ENCODE measurements at places on chromosomes 4 and X.

- no peak for DNase-seq
Measured at GRCh38 chrX:149275836-149276235, 229.3 kb downstream of the IDS start.

GRCh38 chrX:9859711-9860555 lies 73.7 kb downstream of the SHROOM2 start:
- DNase-seq = no peak

GRCh38 chr4:154399259-154399974 lies 92.2 kb downstream of the DCHS2 start:
- no peak for DNase-seq

DNA sequence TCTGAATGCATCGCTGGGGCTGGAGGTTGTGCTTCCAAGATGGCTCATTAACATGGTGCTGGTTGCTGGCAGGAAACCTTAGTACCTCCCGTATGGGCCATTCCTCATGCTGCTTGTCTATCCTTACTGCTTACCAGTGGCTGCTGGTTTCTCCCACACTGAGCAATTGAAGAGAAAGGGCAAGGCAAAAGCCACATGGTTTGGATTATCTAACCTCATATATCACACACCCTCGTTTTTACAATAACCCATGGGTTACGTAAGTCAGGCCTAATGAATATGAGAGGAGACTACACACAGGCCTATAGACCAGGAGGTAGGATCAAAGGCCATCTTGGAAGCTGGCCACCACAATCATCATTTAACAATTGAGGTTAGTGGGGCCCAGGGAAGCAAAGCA lies 141.8 kb upstream of the EDNRA start:
- no peak for DNase-seq

DNA sequence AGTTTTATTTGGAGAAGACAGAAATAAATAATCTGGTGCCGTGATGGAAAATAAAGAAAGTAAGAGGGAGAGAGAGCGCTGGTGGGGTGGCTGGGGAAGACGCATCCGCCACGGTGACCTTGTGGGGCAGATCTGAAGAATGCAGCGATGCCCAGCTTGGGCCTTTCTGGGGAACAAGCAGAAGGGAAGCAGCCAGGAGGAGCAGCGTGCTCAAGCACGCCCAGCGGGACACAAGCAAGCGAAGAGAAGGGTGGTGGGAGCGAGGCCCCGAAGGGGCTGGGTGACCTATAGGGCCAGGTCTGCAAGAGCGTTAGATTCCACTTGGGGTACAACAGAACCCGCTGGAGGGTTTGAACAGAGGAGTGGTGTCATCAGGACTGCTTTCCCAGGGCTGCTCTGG lies 12.4 kb downstream of the ENPP6 start:
- DNase-seq = no peak

DNA sequence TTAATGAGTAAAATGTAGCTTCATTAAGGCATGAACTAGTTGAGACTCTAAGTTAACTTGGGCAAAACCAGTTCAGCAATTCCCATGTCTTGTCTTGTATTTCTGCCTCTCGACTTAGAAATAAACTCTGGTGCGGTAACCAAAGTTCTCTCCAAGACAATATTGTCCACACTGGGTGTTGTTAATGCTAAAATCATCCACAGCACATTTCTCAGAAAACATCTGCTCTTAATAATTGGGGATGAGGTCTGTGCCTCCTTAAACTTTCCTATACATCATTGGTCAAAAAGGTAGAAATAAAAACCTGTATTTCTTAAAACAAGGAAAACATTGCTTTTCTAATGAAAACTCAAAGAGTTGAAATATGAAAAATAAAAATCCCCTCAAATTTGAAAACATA lies 32.9 kb upstream of the MID1 start:
- no peak for DNase-seq

- peak; percentile 24 for DNase-seq
Measured at GRCh38 chr4:12729384-12729783, 754.8 kb downstream of the RAB28 start.

GRCh38 chrX:106467422-106467821 lies 144.4 kb upstream of the RADX start:
- no peak for DNase-seq

GRCh38 chrX:114599305-114599704 lies 15.4 kb downstream of the HTR2C start:
- no peak for DNase-seq

GRCh38 chrX:117607561-117607960 lies 509.0 kb downstream of the KLHL13 start:
- no peak for DNase-seq

- no peak for DNase-seq
Measured at GRCh38 chrX:125004799-125005198, 314.9 kb upstream of the TEX13C start.

- no peak for DNase-seq
Measured at GRCh38 chr4:73208376-73208775, 50.2 kb downstream of the ANKRD17 start.

GRCh38 chr4:119858176-119858575 lies 208.5 kb downstream of the MAD2L1 start:
- no peak for DNase-seq

DNA sequence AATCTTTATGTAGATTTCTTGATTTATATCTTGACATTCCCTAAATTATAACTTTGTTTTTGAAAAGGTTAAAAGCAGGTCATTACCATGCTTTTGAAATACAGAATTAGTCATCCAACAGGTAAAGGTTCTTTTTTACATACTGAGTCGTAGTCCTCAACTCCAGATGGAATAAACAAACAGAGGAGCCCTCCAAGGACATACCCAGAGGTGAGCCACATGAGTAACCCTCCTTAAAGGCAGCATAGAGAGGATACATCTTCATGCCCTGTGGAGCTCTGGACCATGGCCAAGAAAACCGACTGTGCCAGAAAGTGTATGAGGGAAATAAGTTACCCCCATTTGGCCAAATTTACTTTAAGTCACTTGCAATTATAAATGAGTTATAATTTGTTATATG lies 95.3 kb upstream of the MCF2 start:
- DNase-seq = no peak

DNA sequence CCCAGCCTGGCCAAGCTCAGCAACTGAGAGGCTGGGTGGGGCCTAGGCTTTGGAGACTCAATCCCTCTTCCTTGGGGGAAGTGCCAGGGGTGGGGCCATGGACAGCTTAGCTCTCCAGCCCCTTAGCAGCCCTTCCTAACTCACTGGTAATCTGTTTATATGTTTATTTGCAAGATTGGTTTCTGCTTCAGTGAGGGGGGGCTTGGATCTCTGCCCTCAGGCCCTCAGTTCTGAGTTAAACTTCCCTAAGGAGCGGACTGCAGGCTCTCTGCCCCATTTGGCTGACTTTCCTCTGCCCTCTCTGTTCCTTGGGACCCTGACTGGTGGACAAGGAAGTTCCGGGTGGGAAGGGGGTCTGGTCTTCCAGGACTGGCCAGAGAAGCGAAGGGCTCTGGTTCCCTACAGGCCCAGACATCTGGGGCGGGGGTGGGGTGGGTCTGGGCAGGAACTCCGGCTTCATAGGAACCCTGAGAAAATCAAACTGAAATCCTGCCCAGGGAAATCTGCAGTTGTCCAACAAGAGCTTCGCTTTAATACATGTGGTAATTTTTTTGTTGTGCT lies 51.4 kb downstream of the NALF2 start:
- no peak for DNase-seq

DNA sequence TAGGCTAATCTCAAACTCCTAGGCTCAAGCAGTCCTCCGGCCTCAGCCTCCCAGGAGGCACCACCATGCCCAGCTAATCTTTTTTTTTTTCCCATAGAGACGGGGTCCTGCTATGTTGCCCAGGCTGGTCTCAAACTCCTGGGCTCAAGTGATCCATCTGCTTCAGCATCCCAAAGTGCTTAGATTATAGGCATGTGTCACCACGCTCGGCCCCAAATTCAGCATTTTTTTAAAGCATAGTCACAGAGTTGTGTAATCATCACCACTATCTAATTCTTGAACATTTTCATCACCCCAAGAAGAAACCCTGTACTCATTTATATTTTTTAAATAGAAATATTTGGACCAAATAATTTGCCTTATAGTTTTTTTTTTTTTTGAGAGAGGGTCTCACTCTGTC lies 10.3 kb downstream of the CENPI start:
- DNase-seq = no peak

DNA sequence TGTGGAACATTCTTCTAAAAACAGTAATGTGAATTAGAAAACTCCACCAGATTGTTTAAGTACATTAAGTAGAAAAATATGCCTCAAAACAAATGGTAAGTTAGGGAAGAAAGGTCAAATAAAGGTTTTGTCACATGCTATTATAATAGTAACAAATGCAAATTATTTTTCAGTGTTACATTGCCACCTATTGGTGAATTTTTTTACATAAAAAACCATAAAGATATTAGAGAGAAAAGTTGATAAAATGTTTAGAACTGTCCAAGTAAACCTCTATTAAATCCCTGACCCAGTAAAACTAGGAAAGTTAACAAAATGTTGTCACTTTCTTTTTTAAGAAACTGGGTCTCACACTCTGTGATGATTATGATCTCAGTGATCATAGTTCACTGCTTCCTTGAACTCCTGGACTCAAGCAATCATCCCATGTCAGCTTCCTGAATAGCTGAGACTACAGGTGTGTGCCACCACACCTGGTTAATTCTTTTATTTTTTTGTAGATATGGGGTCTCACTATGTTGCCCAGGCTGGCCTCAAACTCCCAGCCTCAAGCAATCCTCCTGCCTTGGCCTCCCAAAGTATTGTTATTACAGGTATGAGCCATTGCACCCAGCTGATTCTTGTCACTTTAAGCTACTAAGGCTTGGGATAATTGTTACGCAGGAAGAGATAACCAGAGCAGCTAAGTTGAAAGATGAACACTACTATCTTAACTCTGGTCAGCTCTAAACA lies 157.6 kb downstream of the ATRX start:
- DNase-seq = peak; percentile 8

GRCh38 chr4:17762726-17763125 lies 18.7 kb downstream of the FAM184B start:
- DNase-seq = no peak

GRCh38 chr4:149321438-149321837 lies 494.2 kb downstream of the IQCM start:
- no peak for DNase-seq

- no peak for DNase-seq
Measured at GRCh38 chrX:10741003-10741402, 120.6 kb upstream of the MID1 start.

GRCh38 chr4:95599777-95600400 lies 51.1 kb upstream of the UNC5C start:
- DNase-seq = peak; percentile 34

GRCh38 chr4:85637778-85638177 lies 162.8 kb downstream of the ARHGAP24 start:
- no peak for DNase-seq

DNA sequence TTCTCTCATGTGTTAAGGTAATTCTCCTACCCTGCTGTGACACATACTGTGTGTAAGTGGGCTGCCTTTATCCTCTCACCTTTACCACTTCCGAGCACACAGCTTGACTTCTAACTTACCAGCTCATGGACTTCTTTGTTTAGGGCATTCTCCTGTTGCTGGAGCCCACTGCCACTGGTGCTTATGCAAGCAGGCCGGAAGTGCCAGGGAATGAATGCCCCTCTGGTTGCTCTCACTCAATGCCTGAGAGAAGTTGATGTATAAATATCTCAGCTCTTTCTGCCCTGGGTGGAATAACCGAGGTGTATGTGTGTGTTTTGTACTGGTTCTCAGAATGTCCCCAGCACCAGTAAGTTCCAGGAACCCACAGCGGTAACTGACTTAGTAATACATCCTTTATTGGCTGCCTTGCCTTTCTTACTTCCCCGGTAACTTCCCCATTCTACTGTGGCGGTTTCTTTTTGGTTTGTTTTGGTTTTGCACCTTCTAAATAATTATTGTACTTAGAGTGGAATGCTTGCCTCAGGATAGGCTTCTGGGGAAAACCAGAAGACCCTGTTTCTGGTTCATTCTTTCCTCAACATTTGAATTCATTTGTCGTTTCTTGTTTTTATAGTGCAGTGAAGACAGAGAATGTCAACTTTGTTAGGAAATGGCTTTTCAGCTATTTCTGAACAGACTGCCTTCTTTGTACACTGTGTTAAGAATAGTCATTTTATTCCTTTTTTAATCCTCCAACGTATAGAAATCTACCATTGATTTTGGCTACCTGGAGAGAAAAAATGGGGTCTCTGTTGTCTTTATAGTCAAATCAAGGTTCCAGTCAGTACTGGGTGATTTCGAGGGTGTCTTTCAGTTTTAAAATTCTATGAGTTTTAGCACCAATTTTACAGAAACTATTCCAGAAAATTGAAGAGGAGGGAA lies 45.4 kb downstream of the CXorf58 start:
- DNase-seq = peak; percentile 29

DNA sequence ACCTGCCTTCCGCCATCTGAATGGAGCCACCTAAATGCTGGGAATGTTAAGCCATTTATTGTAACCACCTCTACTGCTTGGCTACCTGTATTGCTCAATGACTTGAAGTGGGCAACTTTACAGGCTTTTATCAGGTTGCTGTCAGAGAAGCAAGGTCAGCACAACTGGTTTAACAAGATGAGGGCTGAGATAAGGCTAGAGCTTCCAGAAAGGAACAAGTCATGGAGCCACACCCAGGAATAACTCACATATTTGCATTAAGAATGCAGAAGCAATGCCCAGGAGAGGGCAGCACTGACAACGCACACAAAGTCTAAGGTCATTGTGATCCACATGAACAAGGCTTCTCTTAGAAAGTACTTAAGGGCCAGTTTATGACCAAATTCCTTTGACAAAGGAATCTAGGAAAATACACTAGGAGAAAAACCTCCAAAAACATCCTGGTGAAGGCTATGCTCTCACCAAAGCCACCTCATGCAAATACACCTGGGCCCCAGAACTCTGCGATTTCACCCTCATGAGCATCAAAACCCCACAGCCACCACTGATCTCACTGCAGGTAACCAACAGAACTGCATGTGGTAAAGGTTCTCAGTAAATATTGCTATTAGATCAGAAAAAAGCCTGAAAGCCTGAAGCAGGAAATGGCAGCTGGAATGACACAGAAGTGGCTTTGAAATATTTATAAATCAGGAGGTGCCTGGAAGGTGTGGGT lies 15.0 kb upstream of the STS start:
- peak; percentile 52 for DNase-seq

DNA sequence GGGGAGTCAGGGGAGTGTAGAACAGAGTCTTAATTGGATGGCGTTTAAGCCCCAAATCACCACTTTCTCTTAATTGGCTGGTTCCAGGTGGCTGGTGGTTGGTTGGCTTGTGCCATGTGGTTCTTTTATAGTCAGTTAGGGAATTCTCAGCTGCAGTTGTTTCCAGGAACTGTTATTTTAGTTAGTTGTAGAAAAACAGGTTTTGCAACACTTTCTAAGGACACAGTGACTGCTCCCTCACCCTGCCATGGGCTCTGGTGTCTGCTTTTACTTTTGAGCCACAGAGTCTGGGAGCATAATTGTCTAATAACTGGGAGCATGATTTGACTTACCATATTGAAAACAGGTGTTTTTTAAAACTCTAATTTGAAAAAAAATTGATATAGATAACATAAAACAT lies 75.8 kb upstream of the PCDH18 start:
- DNase-seq = no peak

Data from suppressor macrophage (primary cell).